Hepatic stellate cell (primary cell): ENCODE measurements at places on chromosomes 12 and 14.

- DNase-seq: no peak
Observed at GRCh38 chr12:63098851-63099250, 52.1 kb downstream of the AVPR1A start.

DNA sequence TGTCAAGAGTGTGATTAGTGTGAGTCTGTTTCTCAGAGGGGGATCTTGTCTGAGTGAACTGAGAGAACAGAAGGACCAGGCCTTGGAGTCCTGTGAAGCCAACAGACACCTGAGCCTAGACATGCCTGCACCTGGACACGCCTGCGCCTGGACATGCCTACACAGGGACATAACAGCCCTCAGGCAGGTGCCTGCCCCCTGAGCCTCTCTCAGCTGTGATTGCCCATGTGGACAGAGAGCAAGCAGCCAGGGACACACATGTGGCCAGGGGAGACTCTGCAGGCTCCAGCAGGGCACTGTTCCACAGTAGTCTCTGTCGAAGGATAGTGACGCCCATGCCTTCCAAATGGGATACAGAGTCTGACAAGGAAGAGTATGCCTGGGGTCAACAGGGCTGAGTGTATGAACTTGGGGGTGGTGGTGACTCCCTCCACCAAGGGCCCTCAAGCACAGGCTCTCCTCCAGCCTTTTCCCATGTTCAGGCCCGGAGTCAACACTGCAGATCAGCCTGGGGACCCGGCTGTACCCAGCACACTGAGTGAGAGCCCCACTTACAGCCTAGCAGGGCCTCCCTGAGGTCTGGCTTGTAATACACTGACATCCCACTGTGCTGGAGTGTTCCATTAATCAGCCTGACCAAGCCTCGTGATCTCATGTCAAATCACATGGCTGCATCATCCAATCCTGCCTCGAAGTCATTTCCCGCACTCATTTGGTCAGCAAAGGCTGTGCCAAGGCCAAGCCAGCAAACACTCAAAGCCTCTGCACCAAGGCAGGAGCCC lies 173.0 kb downstream of the CALM1 start:
- DNase-seq: no peak

GRCh38 chr12:94841177-94841576 lies 162.3 kb downstream of the NDUFA12 start:
- DNase-seq: no peak

DNA sequence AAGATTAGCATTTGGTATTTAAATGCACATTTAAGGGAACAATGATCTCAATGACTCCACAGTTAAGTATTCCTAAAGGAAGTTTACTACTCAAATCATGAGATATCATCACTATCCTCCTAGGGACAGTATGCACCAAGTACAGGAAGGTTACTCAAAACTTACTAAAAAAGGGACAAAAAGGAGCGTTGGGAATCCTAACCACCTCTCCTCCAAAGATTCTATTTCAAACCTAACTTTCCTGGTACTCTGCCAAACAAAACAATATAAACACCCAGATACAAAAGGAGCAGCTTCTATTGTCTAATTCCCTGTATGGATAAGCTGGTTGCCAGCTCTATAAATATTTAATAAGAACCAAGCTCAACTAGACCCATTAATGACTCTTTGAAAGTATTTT lies 377.7 kb downstream of the NUAK1 start:
- no peak for DNase-seq

DNA sequence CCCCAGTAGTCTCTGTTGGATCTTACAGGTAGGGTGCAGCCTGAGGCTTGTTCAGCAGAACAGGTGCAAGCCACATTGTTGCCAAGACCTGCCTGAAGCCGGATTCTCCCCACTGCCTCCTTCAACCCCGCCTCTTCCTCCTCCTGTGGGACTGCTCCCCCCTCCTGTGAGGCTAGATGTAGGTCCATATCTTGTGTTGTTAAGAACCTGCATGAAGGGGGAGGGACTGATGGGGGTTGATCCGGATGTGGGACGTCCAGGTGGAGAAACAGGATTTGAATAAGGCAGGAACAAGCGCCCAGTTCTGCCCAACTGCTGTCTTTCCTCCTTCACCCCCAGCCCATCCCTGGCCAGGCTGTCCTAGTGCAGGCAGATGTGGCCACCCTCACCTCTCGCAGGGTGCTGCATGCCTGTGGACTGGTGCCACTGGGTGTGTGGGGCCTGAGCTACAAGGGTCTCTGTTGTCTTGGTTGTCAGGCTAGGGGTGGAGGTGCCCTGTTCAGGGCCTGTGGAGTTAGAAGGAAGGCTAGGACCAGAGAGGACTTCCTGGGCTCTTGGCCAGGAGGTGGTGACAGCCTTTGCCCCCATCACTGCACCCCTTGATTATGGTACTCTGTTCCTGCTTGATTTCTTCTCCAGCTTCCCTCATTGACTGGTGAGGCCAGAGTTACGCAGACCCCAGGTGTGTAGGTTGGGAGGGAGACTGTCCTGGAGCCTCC lies 1.4 kb downstream of the NR4A1 start:
- DNase-seq: no peak

- no peak for DNase-seq
Observed at GRCh38 chr14:84024231-84024820, 1505.6 kb upstream of the FLRT2 start.

DNA sequence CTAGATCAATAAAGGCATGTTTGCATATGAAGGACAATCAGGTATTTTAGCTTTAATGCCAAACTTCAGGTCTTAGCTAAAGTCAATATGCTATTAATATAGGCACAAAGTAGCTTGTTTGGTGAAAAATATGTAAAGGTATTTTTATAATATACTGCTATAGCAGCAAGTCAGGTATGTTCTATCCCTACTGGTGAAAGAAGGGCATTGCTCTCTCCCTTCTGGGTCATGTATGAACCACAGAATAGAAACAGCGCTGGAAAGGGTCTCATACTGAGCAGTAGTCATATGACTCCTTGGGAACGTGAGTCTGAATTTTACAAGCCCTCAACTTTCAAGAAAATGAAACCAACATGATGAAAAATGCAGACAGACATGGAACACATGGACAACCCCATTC lies 314.6 kb downstream of the GRIN2B start:
- DNase-seq: no peak

DNA sequence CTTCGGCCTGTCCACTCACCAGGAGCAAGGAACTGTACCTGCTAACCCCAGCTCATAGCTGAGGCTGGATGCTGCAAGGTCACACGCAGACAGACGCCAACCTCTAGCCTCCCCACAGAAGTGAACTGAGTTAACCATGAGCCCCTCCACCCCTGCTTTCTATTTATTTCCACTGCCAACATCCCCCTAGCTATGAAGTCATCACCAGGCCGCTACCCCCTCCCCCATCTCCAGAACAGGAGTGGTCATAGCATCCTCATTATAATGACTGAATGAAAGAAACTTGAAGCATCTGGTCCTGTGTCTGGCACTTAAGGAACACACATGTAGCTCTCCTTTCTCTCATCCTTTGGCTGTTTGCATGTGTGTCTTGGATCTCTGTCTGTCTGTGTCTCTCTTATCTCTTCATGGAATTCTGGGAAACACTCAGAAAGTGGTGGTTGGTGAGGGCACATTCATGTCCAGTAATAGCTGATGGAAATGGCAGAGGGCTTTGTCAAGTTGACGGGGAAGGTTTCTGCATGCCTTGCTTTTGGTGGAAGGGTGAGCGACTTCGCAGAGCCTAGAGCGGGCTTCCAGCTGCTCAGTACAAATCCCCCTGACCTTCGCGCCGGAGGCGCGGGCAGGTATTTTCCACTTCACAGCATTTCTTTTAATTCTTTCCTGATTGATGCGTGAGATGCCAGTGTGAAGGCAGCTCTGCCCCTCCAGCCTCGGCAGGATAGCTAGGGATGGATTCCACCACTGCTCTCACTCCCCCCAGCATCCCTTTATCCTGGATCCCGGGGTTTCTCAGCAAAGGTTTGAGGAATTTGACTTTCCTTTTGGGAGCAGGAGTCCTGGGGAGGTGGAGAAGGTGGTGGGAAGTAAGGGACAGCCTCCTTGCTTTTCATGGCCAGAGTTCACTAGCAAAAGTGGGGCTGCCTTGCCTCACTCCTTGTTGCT lies 198.2 kb downstream of the CHST11 start:
- no peak for DNase-seq

GRCh38 chr14:99809859-99810558 lies 16.8 kb downstream of the EML1 start:
- no peak for DNase-seq

DNA sequence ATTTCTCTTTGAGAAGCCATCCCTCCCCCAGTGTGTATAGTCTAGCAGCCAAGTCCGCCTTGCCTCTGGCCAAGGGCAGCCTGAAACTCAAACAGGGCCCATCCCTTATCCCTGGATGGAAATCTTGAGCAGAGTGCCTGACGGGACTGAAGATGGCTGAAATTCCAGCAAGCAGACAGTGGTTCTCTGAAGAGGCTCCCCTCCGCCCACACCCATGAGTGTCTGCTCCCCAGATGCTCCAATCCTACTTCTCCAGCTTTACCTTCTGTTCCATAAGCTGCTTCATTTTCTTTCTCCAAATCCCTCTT lies 396.2 kb downstream of the NUAK1 start:
- DNase-seq: no peak

DNA sequence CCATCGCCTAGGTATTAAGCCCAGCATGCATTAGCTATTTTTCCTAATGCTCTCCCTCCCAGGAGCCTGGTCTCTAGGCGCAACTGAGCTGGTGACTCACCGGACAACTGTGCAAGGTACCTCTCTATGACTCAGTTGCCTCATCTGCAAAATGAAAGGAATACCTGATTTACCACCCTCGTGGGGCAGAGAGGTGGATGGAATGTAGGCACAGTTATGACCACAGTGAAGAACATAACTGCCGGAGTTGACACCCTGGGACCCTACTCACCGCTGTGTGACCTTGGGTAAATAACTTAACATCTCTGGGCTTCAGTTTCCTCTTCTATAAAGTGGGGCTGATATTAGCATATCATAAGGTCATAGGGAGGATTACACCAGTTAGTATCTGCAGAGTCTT lies 22.6 kb downstream of the BCL11B start:
- DNase-seq: no peak

DNA sequence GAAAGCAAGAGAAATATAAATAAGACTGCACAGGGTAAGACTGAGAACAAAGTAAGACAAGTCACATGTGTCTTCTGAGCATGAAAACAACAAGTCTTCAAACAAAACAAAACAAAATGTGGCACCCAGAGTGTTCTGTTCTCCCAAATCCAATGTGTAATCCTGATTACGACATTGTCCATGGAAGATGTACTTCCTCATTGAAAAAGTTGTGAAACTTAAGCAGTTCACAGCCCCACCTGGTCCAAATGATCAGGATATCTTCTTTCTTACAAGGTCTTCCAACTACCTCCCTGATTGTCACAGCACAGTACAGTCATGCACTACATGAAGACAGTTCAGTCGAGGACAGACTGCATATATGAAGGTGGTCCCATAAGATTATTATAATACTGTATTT lies 23.3 kb upstream of the NEK9 start:
- DNase-seq: no peak

- DNase-seq: no peak
Observed at GRCh38 chr12:97561619-97562290, 99.2 kb downstream of the RMST start.

DNA sequence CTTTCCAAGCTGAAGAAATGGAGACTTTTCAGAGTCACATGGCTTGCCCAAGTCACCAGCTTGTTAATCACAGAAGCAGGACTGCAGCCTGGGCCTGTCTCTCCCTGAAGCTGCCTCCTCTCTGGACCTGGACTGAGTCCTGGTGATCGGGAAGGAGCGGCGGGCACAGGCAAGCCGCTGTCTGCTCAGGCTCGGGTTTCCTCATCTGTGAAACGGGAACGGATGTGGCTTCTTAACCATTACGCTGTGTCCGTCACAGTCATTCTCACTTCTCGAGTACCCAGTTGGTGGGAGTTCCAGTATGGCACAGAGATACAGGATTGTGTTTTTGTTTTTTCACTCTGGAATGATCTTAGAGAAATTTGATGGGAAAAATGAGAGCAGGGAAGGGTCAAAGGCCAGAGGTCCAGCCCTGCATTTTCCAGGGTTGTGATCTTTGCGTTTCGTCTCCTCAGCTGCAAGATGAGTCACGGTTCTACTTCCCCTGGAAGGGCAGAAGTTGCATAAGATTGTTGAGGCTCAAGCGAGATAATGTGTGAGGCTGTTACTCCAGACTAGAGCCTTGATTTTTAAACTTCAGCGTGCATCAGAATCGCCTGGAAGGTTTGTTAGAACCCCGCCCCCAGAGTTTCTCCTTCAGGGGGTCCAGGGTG lies 7.6 kb upstream of the LRTM2 start:
- DNase-seq: peak; percentile 58

- DNase-seq: no peak
Observed at GRCh38 chr12:5964913-5965900, 20.1 kb upstream of the ANO2 start.

GRCh38 chr12:77835969-77836368 lies 5.3 kb downstream of the NAV3 start:
- no peak for DNase-seq

- no peak for DNase-seq
Observed at GRCh38 chr14:90159146-90159545, 97.2 kb upstream of the PSMC1 start.

DNA sequence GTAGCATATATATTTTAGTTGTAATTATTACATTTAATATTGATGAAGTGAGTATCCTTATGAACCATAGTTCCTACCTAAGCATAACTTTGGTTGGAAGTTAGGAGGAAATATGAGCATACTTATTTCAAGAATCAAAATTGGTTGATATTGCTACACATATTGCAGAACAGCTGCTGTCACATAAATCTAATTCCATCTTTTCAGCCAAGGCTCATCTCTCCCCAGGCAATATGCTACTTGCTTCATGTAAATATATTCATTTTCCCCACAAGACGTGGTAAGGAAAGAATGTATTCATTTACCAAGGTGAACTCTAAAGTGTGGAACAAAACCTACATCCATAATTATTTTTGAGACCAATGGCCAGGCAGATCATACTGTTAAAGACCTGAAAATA lies 62.5 kb upstream of the HIF1A start:
- DNase-seq: no peak

- DNase-seq: no peak
Observed at GRCh38 chr12:34301251-34302130, 279.2 kb downstream of the ALG10 start.

DNA sequence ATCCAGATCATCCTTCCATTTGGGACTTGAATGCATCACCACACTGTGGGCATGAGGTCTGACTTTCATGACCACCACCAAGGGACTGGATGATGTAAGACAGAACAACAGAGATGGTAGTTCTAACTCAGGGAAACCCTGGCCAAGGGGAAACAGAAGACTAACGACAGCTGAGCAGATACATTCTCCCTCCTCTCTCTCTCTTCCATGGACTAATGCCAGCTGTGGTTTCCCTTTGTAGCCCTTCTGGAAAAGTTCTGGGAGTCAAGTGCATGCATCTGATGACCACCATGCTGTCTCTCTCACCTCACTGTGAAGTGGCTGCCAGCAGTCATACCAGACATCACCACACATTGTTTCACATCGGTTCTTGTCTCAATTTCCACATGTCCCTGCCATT lies 3.4 kb downstream of the TAS2R30 start:
- DNase-seq: no peak
